ENCODE measurements at places on chromosomes 13 and 19. TPM values are rescaled to one million over a fixed set of nuclear protein-coding genes. Genes with fewer than 3 reads are reported as not detected.
A peak's percentile ranks its signal among the peaks of the same experiment; 100 is the strongest.

- peaks cover 44% of the 10 kb centered on the region for H3K4me1 ChIP-seq
- H3K27me3 ChIP-seq, result no peaks in the 10 kb centered on the region
- peaks cover 20% of the 10 kb centered on the region for H3K36me3 ChIP-seq
- DNase-seq, result peak; percentile 80
- peak overlapping the region; percentile 94 for H3K27ac ChIP-seq
Measured at GRCh38 chr19:42121656-42122069, 10.6 kb downstream of the POU2F2 start.

GRCh38 chr13:110396913-110397381 lies 89.9 kb downstream of the COL4A2 start:
- H3K4me1 ChIP-seq, result no peaks in the 10 kb centered on the region
- no peaks in the 10 kb centered on the region for H3K36me3 ChIP-seq
- H3K4me3 ChIP-seq, result no peak overlapping the region
- peaks cover 47% of the 10 kb centered on the region for H3K27me3 ChIP-seq
- H3K27ac ChIP-seq, result no peak overlapping the region

GRCh38 chr13:91058066-91058465 lies 289.4 kb upstream of the MIR17HG start:
- no peaks in the 10 kb centered on the region for H3K27me3 ChIP-seq
- DNase-seq, result no peak
- no peaks in the 10 kb centered on the region for H3K36me3 ChIP-seq
- no peaks in the 10 kb centered on the region for H3K4me1 ChIP-seq

DNA sequence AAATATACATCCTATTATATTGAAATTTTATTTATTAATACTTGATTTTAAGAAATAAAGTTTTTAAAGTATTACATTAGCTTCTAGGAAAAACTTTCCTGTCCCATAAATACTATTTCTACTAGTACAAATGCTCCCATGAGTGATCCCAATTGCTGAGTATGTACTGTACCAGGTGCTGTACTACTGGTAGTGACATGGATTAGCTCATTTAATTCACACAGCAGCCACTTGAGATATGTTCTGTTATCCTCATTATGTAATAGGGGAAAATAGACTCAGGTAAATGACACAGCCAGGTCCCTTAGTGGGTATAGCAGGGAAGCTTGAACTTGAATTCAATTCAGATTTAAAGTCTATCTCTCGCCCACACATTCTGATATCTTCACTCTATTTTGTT lies 363.1 kb downstream of the FGF14 start:
- H3K36me3 ChIP-seq, result no peaks in the 10 kb centered on the region
- no peak overlapping the region for H3K27ac ChIP-seq
- no peaks in the 10 kb centered on the region for H3K4me1 ChIP-seq
- no peak overlapping the region for H3K4me3 ChIP-seq

DNA sequence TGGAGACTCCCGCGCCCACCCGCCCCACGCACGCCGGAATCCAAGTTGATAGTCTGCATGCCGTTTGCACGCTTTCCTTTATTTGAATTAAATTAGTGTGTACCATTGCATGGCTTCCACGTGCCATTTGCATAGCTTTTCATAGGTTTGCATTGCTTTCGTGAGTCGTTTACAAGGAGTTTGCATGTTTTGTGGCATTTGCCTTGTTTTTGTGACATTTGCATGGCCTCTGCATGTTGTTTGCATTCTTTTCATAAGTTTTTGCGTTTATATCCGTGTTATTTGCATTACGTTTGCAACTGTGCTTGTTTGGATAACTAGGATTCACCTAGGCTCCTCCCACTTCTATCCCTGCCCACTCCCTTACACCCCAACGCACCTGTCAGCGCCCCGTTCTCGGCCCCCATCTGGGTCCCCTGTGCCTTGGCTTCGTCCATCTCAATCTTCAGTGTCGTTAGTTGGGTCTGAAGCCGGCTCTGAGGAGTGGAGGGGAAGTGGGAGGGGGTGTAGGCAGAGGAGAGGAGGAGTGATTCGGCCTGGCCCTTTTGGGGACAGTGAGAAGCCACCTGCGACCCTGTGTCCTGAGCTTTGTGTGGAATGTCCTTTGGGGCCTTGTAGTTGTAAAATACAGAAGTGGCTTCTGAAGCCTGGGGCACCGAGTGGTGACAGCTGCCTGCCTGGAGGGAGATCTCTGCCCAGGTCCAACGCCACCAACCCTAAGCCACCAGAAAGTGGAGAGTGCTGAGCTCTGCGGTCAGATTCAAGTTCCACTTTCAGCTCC lies 2.4 kb downstream of the CCDC194 start:
- H3K4me3 ChIP-seq, result peak overlapping the region; percentile 28
- H3K27ac ChIP-seq, result peak overlapping the region; percentile 27
- DNase-seq, result no peak
- H3K36me3 ChIP-seq, result peaks cover 10% of the 10 kb centered on the region
- H3K4me1 ChIP-seq, result peaks cover 29% of the 10 kb centered on the region

DNA sequence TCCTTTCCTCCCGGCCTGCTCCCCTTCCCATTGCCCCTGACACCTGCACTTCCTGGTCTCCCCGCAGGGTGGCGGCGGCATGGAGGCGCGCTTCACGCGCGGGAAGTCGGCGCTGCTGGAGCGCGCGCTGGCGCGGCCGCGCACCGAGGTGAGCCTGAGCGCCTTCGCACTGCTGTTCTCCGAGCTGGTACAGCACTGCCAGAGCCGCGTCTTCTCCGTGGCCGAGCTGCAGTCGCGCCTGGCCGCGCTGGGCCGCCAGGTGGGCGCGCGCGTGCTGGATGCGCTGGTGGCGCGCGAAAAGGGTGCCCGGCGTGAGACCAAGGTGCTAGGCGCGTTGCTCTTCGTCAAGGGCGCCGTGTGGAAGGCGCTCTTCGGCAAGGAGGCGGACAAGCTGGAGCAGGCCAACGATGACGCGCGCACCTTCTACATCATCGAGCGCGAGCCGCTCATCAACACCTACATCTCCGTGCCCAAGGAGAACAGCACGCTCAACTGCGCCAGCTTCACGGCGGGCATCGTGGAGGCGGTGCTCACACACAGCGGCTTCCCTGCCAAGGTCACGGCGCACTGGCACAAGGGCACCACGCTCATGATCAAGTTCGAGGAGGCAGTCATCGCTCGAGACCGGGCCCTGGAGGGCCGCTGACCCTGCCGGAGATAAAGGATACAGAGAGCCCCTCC lies 1.7 kb downstream of the TRAPPC5 start:
- no peak for DNase-seq
- peak overlapping the region; percentile 88 for H3K4me3 ChIP-seq
- H3K27ac ChIP-seq, result no peak overlapping the region
- peaks cover 14% of the 10 kb centered on the region for H3K36me3 ChIP-seq

DNA sequence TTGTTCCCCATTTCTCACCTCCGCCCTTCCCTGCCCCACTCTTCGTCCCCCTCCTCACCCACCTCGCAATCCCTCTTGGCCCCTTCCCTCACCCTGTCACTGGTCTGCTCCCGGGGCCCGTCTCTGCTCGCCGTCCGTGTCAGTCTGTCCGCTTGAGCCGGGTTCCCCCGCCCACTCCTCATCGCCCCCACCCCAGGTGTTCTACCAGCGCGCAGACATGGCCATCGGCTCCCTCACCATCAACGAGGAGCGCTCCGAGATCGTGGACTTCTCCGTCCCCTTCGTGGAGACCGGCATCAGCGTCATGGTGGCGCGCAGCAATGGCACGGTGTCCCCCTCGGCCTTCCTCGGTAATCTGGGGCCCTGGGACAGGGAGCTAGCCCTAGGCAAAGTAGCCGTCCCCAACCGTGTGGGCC lies 22.3 kb downstream of the GRIN2D start:
- peaks cover 25% of the 10 kb centered on the region for H3K27me3 ChIP-seq
- no peaks in the 10 kb centered on the region for H3K36me3 ChIP-seq
- no peak for DNase-seq
- peaks cover 34% of the 10 kb centered on the region for H3K4me1 ChIP-seq
- no peak overlapping the region for H3K27ac ChIP-seq

DNA sequence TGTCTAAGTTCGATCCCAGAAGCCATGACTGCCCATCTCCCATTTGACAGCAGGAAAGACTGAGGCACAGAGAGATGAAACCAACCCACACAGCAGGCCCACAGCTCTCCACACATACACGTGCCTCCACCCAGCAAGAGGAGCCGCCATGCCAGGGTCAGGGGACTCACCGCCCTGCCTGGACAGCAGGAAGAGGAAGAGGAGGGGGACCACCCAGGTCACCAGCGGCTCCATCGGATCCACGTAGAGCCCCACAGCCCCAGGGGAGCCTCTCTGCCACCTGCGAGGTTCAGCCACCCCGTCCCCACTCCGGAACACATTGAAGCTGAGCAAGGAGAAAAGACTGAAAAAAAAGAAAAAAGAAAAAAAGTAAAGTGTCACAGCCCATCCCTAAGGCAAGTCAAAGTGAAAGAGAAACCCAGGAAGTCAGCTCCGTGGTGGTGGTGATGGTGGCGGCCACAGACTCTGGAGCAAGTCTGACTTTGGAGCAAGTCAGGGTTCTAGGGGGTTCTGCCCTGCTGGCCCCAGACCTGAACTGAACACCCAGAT lies at the start of gene IL12RB1:
TSS of gene IL12RB1 (minus strand) at position 345 of the 549 bp plus-strand sequence. CDS start at position 234, 111 bp downstream.
- peaks cover 28% of the 10 kb centered on the region for H3K36me3 ChIP-seq
- DNase-seq, result peak; percentile 83
- peak within 1 kb of the TSS; percentile 98 for H3K27ac ChIP-seq
- H3K4me3 ChIP-seq, result peak within 1 kb of the TSS; percentile 97

GRCh38 chr13:41588899-41589298 lies 131.5 kb downstream of the RGCC start:
- H3K36me3 ChIP-seq, result peaks cover 33% of the 10 kb centered on the region
- peaks cover 12% of the 10 kb centered on the region for H3K4me1 ChIP-seq
- H3K4me3 ChIP-seq, result no peak overlapping the region
- H3K27me3 ChIP-seq, result no peaks in the 10 kb centered on the region

DNA sequence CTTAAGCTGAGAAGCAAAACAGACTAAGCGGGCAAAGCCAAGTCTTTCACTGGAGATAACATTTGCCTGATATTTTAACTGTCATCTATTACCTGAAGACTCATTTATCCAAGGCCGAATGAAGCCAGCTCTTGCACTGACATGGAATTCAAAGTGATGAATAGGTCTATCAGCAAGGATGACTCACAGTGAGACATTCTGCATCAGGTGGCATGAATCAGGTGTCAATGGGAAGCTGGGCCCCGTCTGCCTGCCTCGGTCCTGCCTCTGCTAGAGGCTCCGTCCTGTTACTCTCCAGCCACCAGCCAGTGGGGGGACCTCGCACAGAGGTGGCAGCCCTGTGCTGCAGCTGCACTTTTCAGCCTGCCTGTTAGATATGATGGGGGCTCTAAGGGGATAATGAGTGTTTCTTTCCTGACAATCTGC lies 23.5 kb downstream of the STARD13 start:
- no peak overlapping the region for H3K27ac ChIP-seq
- H3K27me3 ChIP-seq, result peaks cover 4% of the 10 kb centered on the region
- DNase-seq, result no peak
- H3K36me3 ChIP-seq, result no peaks in the 10 kb centered on the region

- peaks cover 17% of the 10 kb centered on the region for H3K36me3 ChIP-seq
- H3K27ac ChIP-seq, result no peak overlapping the region
- peaks cover 3% of the 10 kb centered on the region for H3K4me1 ChIP-seq
- DNase-seq, result no peak
Measured at GRCh38 chr13:95067303-95067702, 233.9 kb downstream of the ABCC4 start.

GRCh38 chr19:51469162-51469561 lies 9.2 kb upstream of the CEACAM18 start:
- H3K27me3 ChIP-seq, result peaks cover 22% of the 10 kb centered on the region
- H3K36me3 ChIP-seq, result no peaks in the 10 kb centered on the region
- no peak overlapping the region for H3K27ac ChIP-seq
- no peak for DNase-seq
- peaks cover 31% of the 10 kb centered on the region for H3K4me1 ChIP-seq
- no peak overlapping the region for H3K4me3 ChIP-seq

DNA sequence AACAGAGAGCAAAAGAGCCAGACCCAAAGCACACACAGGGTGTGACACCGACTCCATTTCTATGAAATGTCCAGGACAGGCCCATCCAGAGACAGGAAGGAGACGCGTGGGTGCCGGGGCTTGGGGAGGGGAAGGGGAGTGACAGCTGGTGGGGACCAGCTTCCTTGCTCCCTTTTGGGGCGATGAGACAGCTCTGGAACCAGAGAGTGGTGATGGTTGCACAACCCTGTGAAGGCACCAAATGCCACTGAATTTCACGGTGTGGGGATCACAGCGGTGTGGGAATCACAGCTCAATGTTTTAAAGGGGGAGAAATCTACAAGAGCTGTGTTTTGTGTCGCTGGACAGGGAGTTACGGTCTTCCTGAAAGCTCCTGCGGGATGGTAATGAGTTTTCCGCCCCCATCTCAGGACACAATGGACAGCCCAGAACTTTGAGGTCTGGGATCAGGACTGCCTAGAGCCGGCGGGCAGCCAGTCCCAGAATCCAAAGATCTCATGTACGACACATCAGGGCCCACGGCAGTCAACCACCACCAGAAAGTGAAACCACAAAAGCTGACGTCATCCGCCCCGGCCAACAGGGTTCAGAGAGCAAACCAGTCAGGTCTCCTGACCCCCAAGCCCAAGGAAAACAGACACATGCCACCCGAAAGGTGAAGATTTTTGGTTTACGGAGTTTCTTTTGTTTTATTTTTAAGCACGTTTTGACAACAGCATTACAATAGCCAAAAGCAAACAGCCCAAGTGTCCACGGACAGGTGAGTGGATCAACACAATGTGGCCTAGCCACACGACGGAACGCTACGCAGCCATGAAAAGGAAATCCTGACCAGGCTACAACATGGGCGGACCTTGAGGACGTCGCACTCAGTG lies 7.3 kb downstream of the SGTA start:
- H3K4me3 ChIP-seq, result peak overlapping the region; percentile 76
- peak; percentile 79 for DNase-seq
- H3K4me1 ChIP-seq, result peaks cover 37% of the 10 kb centered on the region
- no peaks in the 10 kb centered on the region for H3K27me3 ChIP-seq

- H3K36me3 ChIP-seq, result no peaks in the 10 kb centered on the region
- no peaks in the 10 kb centered on the region for H3K4me1 ChIP-seq
- DNase-seq, result no peak
- no peak overlapping the region for H3K27ac ChIP-seq
- H3K4me3 ChIP-seq, result no peak overlapping the region
Measured at GRCh38 chr13:36509369-36509768, 77.1 kb downstream of the CCNA1 start.

GRCh38 chr19:52689843-52690368 lies 44.9 kb downstream of the ZNF611 start:
- H3K27ac ChIP-seq, result peak overlapping the region; percentile 97
- DNase-seq, result peak; percentile 39
- peak overlapping the region; percentile 94 for H3K4me3 ChIP-seq

- DNase-seq, result no peak
- no peak overlapping the region for H3K4me3 ChIP-seq
- no peak overlapping the region for H3K27ac ChIP-seq
Measured at GRCh38 chr13:23289917-23290357, 109.2 kb downstream of the SGCG start.

- H3K4me1 ChIP-seq, result peaks cover 16% of the 10 kb centered on the region
- no peaks in the 10 kb centered on the region for H3K27me3 ChIP-seq
- no peak overlapping the region for H3K27ac ChIP-seq
Measured at GRCh38 chr13:98443329-98443728, 133.6 kb downstream of the STK24 start.

The PLEKHF1 gene
- total RNA-seq, result 53.1 TPM

The AMER2 gene
- total RNA-seq, result not detected

The GRIK5 gene
- 0.38 TPM for total RNA-seq

The CFAP97D2 gene
- total RNA-seq, result not detected

The ZFP14 gene
- 5.4 TPM for total RNA-seq

The ZNF440 gene
- total RNA-seq, result 11.9 TPM

The DPRX gene
- total RNA-seq, result not detected

The TPM4 gene
- 592 TPM for total RNA-seq

The C1QTNF9 gene
- total RNA-seq, result not detected

The ZNF302 gene
- 20.3 TPM for total RNA-seq

The TJP3 gene
- total RNA-seq, result 1.4 TPM

The PSG11 gene
- total RNA-seq, result not detected

The MISP gene
- total RNA-seq, result not detected

The CEACAM21 gene
- total RNA-seq, result 77.0 TPM
